ENCODE measurements at places on chromosomes 2 and 18.

GRCh38 chr18:23538870-23539269 lies 35.6 kb downstream of the RMC1 start:
- no peak for DNase-seq

DNA sequence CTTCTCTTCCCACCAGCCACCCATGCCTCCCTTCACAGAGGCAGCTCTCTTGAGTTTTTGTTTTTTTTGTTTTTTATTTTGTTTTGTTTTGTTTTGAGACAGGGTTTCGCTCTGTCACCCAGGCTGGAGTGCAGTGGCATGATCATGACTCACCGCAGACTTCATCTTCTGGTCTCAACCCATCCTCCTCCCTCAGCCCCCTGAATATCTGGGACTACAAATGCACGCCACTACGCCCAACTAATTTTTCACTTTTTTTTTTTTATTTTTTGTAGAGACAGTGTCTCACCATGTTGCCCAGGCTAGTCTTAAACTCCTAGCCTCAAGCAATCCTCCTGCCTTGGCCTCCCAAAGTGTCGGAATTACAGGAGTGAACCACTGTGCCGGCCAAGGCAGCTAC lies 161.4 kb downstream of the TRABD2A start:
- DNase-seq: no peak

GRCh38 chr2:51526766-51527165 lies 494.8 kb upstream of the NRXN1 start:
- no peak for DNase-seq

DNA sequence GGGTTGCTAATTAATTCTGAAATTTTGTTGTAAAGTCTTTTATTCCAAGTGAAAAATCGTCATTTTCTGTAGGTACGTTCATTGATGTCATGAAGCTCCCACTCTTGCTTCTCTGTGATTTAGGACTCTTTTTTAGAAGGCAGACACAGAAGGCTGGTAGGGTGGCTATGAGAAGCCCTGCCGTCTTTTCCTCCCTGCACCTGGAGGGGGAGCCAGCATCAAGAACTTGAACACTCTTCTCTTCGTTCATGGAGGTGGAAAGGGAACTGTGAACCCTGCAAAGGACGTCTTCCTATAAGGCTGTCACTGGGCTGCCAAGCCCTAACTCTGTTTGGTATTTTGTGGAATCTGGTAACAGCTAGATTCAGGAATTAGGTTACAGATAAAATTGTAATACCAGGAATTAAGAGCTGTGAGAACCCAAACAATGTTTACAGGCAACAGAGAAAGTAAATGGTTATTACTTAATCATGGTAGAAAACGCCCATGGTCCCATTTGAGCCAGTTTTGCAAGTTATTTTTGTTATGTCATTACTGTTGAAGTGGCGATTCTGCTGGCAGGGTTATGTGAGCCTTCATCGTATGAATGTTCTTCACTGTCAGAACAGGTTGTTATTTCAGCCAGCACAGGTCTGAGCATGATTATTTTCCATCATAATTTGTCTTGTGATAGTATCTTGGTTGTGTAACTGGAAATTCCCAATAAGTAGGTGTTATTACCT lies 112.2 kb downstream of the OSBPL6 start:
- DNase-seq: no peak

GRCh38 chr2:2832657-2833056 lies 501.6 kb upstream of the MYT1L start:
- no peak for DNase-seq
